Stimulated activated CD8-positive, alpha-beta memory T cell treated with anti-CD3 and anti-CD28 coated beads, Interleukin-12 subunit alpha, Interleukin-12 subunit beta, amount 100 ng/mL, for 1 hour (primary cell): ENCODE measurements at places on chromosomes 3 and 15.

DNA sequence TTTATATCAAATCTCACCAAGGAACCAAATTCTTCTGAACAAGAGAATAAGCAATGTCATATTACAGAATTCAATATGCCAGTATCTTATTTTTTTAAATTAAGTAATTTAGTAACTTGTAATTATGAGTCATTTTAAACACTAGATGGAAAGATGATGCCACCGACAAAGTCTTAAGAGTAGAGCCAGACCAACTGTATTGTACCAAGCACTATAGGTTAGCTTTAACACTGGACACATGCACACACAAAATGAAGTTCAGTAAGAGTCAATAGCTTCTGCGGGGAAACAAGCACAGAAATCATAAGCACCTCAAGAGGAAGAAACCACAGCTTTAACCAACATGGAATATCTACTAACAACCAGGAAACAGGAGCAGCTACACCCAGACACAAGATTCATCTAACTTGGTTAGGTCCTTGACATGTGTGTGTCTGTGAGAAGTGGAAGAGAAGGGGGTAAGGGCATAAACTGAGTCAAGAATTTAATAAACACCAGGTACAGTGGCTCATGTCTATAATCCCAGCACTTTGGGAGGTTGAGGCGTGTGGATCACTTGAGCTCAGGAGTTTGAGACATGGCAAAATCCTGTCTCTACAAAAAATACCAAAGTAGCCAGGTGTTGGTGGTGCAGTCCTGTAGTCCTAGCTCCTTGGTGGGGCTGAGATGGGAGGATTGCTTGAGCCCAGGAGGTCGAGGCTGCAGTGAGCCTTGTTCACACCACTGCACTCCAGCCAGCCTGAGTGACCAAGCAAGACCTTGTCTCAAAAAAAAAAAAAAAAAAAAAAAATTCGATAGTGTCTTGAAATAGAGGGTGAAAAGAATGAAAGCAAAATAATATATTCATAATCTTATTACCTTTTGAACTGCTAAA, 28.9 kb downstream of the DENND4A start:
- no peak for DNase-seq

GRCh38 chr3:28322464-28322863, 26.1 kb upstream of the ZCWPW2 start:
- no peak for DNase-seq

GRCh38 chr3:98770261-98771039, 7.3 kb downstream of the ST3GAL6 start:
- DNase-seq, result no peak

DNA sequence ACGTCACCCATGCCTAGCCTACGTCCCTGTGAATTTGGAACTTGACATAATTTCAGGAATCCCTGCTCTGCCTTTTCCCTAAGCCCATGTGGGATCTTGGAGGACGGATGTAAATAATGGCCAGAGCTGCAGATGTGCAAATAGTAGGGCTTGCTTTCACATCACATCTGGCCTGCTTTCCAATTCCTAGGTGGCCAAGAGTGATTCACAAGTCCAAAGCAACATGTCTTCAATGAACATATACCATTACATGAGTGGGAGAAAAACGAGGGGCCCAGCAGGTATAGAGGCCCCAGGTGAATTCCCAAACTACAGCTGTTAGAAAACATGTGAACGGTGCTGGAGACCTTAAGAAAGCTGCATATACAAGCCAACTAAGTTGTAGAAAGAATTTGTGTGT, 214.6 kb downstream of the MAGI1 start:
- DNase-seq, result no peak

DNA sequence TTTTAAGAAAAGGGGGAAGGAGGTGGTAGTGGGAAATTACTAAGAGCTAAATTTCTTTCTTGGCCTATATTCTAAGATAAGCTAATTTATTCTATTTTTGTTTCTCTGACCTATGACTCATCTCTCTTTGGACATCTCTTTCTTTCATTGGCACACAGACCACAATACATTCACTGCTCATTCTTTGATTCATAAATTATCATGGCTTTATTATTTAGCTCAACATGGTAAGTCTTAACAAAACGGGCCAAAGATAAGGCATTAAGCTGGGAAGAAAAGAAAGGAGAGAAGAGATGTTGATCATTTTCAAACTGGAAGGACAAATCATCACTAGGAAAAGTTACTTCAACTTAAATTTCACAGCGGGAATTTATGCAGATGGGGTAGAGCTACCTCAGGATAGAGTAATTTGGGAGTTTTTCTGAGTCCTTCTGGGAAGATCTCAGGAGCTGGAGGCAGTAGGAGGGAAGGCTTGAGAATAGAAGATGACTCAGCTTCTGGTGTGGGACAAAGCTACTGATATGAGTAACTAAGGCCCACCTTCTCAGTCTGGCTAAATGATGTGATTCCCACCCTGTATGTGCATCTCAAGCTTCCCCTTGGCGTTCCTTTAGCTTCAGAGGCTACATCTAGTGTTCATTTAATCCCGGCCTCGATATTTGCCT, 7.5 kb upstream of the ALCAM start:
- no peak for DNase-seq

GRCh38 chr3:136817448-136817847, 1.5 kb upstream of the SLC35G2 start:
- no peak for DNase-seq

DNA sequence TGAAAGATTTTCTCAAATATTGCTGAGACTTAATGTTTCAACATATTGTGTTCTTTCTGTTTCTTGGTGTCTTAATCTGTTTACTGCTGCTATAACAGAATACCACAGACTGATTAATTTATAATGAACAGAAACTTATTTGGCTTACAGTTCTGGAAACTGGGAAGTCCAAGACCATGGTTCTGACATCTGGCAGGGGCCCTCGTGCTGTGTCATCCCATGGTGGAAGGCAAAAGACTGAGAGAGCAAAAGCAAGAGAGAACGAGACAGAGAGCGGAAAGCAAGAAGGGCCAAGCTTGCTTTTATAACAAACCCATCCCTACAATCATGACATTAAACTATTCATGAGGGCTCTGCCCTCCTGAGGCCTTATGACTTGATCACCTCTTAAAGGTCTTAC, 88.7 kb downstream of the ARNT2 start:
- DNase-seq, result no peak

GRCh38 chr3:190616637-190617036, 102.8 kb downstream of the IL1RAP start:
- DNase-seq, result no peak

DNA sequence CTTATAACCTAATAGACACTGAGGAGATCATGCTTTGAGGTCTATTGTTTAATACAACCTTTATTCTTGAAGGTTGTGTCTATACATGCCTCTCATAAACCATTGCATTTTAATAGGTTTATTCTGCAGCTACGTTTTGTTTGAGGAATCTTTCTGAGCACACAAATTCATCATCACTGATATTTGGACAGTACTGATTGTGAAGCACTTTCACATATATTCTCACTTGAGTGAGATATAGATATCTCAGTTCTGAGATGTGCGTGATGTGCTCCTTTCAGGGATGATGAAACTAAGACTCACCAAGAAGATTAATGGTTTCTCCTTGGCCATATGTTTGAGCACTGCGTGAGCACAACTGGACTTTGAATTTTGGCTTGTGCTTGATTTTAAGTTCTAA, 374.4 kb downstream of the LPP start:
- DNase-seq, result no peak

- no peak for DNase-seq
Measured at GRCh38 chr3:125202197-125202596, 10.4 kb downstream of the SLC12A8 start.

GRCh38 chr15:55576943-55577342, 11.2 kb downstream of the PYGO1 start:
- no peak for DNase-seq

DNA sequence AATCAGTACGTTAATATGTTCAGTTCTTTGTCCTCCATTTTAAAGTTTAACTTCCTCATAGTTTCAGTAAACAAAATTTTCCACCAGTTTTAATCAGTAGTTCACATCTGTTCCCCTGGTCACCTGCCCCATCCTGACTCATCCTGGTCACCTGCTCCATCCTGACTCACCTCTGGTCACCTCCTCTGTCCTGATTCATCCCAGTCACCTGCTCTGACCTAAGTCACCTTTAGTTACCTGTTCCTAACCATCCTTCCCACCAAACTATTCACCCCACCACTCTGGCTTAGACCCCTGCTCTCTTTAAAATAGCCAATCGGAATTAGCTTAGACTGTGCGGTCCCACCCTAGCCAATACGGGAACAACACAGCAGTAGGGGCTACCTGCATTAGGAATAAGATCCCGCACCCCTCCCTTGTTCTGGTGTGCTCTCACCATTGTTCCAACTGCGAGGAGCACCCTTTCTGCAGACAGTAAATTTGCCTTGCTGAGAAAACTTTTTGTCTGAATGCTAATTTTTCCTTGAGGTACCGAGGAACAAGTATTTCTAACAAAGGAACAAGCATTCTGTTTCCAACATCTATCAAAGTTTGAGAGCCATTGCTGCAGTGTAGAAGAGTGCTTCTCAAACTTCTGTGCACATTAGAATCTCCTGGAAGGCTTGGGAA, 169.3 kb downstream of the ADAMTS17 start:
- no peak for DNase-seq

GRCh38 chr15:45399381-45400212, 21.3 kb upstream of the GATM start:
- DNase-seq, result no peak

- DNase-seq, result no peak
Measured at GRCh38 chr3:48694610-48695392, 9.1 kb upstream of the NCKIPSD start.

GRCh38 chr3:76694063-76694462, 345.8 kb upstream of the ROBO2 start:
- no peak for DNase-seq

GRCh38 chr15:31824024-31824423, 206.3 kb upstream of the CHRNA7 start:
- DNase-seq, result no peak

DNA sequence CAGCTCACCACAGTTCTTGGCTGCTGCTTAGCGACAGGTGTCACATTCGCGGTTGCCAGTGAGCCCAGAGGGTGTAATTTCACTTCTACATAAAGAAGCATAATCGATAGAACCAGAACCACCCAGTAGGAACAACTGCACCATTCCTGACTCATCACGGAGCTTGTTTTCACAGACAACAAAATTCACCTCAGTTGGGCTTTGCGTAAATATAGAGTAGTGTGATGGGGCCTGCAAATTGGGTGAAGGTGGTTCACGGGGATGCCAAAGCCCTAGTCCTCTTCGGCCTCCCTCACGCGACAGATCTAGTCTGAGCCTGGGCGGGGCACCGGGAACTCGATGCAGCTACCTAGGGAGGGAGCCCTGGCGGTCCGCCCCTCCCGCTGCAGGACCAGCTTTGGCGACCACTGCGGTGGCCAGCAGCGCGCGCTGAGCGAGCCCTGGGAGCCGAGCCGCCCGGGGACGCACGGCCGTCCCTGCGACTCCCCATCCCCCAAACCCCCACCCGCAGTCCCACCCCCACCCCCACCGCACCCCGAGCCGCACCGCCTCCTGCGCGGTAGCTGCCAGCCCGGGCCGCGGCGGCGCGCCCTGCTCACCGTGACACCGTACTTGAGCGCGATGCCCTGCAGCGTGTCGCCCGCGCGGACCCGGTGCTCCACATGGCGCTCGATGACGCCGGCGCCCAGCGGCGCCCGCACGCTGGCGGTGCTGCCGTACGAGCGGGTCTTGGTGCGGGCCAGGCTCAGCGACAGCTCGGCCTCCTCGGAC, 519 bp downstream of the LYSMD2 start:
- no peak for DNase-seq

GRCh38 chr15:70442211-70442610, 321.1 kb downstream of the UACA start:
- no peak for DNase-seq

DNA sequence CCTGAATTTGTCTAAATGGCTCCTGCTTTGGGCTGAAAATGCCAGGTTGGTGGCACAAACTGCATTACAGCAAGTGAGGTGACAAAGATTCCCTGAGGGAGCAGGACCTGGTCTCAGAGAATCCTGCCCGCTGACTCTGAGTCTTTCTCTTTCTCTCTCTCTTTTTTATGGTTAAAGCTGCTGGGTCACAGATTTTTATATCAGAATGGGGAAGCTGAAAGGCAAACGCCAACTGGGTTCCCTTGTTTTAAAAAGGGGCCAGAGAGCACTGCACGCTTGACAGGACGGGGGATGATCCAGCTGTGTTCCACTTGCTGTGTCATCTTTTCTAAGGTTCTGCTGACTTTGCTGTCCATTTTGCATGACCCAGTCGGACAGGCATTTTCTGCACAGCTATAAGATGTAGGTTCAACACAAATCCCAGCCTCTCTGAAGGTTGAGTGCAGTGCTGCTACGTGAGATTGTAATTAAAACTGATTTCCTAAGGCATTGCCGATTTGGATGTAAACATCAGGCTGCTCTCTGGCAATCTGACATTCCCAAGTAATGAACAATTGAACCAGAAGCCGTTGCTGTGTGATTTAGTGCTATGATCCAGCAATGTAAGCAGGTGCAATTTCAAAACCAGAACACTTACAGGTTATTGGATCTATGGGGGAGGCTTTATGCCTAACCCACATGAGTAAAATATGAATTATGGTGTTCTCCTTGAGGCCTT, 25.8 kb downstream of the ARHGEF3 start:
- no peak for DNase-seq

DNA sequence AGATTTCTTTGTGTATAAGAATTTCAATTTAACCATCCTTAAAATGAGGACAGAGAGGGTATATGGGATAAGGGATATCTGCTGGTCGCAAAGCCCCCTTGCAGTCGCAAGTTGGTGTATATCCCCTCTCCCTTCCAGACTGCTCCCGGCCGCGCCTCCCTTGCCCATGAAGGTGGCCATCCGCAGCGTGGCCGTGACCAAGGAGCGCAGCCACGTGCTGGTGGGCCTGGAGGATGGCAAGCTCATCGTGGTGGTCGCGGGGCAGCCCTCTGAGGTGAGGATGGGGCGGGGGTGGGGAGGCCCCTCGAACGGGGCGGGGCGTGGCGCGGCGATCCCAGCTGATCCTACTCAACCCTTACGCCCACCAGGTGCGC, 29.4 kb downstream of the NBEAL2 start:
- no peak for DNase-seq

DNA sequence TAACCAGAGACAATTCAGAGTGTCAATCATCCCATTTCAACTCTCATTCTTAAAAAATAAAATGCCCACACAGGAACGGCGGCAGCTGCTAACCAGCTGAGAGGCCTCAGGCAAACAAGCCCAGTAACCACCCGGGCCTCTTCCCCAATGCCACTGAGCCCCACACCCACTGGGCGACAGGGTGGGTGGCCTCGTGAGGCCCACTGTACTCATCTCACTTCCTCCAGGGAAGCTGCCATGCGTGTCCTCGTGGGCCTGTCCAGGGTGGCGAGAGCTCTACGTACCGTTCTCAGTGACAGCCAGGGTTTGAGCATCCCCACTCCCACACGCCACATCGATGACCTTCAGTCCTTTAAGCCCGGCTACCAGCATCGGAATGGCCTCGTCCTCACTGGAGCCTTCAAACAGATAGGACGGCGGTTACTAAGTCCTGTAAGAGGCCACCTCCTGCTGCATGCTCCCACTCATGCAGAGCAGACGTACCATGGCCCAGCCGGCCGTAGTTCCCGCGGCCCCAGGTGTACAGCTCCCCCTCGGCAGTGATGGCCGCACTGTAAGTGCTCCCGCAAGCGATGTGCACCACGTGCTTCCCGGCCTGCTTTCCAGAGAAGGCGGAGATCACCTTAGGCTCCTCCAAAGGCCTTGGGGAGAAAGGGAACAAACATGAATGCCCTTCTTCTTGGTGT, 56.5 kb downstream of the HERC2 start:
- DNase-seq, result no peak
